ENCODE measurements at places on chromosomes 4 and X.
A peak's percentile ranks its signal among the peaks of the same experiment; 100 is the strongest.

DNA sequence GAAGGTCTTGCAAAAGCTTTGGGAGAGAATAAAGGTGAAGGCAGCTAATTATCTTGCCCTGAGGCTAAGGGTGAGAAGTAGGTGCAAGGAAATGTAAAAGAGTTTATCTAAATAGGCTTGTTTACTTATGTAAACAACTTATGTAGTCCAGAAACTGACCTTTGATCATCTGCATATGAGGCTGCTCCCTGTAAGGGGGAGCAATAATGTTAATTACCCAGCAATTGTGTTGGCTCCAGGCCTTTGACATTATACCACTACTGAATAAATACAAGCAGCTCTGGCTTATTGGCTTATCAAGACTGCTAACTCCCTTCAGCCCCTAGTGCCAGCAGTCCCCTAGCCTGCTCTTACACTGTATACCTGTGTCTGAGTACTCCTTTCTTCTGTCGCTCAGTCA is 303.7 kb upstream of the GNPDA2 start:
- no peak for DNase-seq

- no peak for DNase-seq
Measured at GRCh38 chr4:37528166-37528885, 157.8 kb downstream of the RELL1 start.

DNA sequence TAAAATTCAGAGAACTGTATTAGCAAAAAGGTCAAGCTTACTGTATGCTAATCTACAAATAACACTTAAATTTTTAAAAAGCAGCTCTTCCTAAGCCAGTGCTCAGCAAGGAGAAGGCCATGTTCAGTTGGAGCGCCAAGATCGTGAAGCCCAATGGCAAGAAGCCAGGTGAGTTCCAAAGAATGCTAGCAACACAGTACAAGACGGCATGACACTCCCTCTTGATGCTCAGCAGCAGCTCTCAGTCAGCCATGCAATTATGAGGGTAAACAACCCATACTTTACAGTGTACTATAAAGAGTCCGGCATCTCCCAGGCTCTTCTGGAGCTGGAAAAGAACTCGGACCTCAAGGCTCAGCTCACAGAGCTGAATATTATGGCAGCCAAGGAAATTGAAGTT is 34.9 kb downstream of the STX18 start:
- DNase-seq = no peak

GRCh38 chr4:793941-794621 is 31.8 kb downstream of the CPLX1 start:
- DNase-seq = no peak

GRCh38 chr4:168386002-168386401 is 67.5 kb upstream of the DDX60 start:
- DNase-seq = peak; percentile 40

DNA sequence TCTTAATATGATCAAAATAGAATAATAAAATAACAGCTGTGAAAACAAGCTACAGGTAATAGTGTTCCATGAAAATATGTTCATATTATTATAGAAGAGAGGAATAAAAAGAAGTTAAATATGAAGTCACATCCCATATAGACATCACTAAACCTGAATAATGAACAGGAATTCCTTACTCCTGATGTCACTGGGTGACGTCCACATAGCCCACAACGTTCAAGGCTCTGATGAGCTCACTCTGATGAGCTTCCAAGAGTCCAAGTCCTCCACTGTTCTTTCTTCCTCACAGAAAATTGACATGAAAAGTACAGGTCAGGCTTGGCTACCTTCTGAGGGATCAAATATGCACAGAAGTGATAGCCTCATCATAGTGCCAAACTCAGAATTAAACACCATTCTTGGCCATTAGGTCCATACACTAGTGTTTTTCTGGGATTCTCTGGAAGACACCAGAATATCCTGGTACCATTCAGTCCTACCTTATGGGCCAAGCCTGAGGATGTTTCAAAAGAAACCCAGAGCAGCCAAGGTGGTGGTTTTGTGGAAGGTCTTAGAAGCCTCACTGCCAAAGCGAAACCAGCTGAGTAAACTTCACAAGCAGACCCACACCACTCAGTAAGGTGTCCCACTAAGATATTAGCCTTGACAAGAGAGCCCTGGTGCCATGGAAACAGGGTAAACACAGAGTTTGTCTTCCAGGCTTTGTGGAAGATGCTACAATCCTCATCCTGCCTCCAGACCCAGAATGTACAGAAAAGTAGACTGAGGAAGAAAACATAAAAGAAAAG is 138.4 kb upstream of the HHIP start:
- peak; percentile 37 for DNase-seq

Data from fibroblast of skin of right biceps (primary cell).